ENCODE measurements at places on chromosomes 16 and 17.

DNA sequence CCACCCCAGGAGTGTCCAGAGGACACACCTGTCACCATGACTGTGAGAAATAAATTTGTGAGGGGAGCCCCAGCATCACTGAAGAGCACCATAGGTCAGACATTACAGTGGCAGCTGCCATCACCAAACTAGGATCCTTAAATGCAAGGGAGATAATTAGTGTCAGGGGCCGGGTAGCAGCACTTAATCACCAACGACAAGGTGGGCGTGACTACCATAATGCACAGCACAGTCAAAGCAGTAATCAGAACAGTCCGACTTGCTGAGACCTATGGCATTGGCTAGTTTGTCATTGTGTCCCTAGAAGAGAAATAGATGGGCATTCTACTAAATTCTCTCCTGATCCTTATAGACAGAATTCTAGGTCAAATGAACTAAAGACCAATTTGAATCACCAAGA, 856.7 kb upstream of the GOT2 start:
- no peak for DNase-seq

DNA sequence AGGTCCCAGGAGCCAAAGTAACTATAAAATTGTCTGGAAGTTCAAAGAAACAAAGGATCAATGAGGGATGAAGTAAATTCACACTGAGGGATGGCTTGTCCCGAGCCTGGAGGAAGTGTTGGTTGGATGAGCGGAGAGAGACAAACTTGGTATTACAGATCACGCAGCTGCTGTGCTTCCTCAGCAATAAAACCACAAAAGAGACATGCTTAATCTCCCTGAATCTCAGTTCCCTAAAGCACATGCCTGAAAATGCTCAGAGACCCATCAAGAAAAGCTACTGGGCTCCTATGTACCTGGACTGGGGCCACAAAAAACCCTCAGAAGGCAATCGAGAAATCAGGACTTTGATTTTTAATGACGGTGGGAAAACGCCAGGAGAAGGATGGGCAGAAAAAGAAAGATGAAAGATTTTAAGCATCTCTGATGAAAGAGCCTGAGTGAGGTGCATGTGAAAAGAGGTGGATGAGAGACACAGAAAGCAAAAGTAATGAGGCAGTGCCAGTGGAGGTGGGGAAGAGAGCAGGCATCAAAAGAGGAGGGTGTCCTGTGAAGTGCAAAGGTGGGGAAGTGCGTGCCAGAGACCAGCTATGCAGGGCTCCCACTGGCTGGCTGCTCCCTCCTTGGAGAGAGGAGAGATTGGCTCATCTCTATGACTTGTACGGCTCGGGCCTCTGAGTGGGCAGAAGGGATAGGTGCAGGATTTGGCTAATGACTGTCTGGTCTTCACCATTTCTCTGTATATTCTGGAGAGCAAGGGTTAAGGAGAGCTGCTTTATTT, 143.7 kb downstream of the ABCC12 start:
- DNase-seq = no peak

GRCh38 chr17:63406689-63407330, 39.3 kb downstream of the CYB561 start:
- peak; percentile 67 for DNase-seq

DNA sequence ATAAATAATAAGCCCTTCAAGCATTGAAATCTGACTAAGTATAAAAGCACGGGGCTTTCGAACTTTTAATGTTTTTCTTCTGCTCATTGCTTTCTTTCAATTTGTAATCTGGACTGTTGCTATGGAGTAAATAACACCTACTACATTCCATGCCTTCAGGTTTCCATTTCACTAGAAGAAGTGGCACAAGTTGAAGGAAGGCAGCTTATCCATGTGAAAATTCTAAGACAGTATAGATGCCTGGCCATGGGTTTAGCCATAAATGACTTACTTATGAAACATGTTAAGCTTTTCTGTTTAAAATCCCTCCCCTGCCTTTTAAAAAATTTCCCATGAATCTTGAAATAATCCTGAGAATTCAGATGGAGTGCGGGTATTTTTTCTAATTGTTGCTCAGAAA, 30.6 kb downstream of the KCNJ16 start:
- DNase-seq = no peak

DNA sequence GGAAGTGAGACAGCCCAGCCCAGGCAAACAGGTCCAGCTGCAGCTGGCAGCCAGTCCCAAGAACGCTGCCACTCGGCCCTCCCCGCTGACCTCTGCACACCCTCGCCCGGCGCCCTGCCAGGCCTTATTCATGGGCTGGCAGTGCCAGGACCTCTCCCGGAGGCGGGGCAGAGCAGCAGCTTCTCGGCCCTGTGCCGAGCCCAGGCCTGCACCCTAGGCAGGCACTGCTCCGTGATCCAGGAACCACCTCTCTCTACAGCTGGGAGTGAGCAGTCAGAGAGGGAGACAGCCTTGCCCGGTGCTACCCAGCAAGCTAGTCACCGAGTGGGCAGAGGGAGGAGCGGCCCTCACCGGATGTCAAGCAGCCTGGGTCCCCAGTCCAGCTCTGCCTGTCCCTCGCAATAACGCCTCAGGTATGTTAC, 79.9 kb upstream of the CBX4 start:
- DNase-seq = no peak

DNA sequence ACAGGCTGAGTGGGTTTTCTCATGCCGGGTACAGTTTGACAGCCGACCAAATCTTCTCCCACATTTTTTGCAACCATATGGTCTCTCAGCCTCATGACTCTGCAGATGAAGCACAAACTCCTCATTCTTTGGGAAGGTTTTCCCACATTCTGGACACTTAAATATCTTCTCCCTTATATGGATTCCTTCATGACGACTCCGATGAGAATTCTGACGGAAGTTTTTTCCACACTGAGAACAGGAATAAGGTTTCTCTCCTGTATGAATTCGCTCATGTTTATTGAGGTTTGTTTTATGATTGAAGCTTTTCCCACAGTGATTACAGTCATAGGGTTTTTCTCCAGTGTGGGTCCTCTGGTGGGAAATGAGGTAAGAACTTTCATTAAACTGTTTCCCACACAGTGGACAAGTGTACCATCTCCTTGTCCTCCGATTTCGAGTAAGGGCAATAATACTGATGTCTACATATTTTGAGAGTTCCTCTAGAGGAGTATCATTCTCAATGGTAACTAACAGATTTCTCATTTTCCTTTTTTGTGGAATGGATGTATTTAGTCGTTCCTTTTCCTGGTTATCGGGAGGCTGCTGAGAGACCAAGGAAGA, 10.9 kb downstream of the ZNF200 start:
- no peak for DNase-seq

DNA sequence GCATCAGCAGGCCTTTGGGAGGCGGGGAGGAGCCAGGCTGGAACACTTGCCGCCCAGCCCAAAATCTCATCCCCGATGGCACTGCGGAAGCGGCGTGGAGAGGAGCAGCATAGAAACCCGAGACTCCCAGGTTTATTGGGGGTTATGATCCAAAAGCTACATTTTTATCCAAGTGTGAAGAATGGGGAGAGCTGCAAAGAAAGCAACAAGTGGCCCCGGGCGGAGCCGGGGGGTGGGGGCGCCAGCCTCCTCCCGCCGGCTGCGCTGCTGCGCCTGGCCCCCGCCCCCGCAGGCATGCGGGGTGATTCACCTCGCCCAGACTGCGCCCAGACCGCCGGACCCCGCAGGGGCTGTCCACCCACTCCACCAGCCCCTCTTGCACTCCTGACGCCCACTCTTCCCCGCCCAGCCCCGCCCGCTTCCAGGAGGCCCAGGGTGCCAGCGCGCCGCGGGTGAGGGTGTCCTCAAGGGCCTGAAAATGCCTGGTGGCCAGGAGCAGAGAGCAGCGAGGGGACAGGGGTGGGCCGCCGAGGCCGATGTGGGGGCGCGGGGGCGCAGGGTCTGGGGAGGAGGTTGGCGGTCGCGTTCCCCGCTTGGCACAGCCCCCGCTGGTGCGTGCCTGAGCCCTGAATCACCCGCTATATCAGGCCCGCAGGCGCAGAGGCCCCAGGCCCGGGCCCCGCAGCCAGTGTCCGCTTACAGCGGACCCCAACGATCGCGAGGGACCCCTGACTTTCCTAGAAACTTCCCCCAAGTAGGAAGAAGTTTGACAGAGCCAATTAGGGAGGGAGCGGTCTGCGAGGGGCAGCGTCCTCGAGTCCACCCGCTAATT, 1.3 kb downstream of the CAVIN1 start:
- DNase-seq = no peak

- no peak for DNase-seq
These were observed 30.6 kb downstream of the CENPV start for GRCh38 chr17:16322636-16323035.

- no peak for DNase-seq
These were observed 5.4 kb upstream of the BCAR1 start for GRCh38 chr16:75256696-75257343.

- no peak for DNase-seq
These were observed 4.2 kb downstream of the HID1 start for GRCh38 chr17:74968361-74968780.

DNA sequence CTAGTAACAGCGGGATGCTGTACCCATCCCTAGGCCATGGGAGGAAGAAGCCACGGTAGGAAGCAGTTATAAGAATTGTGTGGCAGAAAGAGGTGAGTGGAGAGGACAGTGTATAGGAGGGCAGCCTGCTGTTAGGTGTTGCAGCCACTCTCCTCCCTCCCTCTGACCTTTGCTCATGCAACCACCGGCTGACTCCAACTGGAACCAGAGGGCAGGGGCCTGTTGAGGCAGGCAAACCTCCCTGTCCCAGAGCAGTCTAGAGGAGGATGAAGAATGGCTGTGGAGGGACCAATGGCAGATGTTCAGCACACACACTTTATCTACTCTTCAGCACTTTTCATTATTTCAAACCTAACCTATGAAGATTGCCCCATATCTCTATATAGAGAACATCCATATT, 2.2 kb downstream of the TXNL4B start:
- no peak for DNase-seq

GRCh38 chr17:48586355-48587258, 3.4 kb downstream of the HOXB3 start:
- peak; percentile 42 for DNase-seq

DNA sequence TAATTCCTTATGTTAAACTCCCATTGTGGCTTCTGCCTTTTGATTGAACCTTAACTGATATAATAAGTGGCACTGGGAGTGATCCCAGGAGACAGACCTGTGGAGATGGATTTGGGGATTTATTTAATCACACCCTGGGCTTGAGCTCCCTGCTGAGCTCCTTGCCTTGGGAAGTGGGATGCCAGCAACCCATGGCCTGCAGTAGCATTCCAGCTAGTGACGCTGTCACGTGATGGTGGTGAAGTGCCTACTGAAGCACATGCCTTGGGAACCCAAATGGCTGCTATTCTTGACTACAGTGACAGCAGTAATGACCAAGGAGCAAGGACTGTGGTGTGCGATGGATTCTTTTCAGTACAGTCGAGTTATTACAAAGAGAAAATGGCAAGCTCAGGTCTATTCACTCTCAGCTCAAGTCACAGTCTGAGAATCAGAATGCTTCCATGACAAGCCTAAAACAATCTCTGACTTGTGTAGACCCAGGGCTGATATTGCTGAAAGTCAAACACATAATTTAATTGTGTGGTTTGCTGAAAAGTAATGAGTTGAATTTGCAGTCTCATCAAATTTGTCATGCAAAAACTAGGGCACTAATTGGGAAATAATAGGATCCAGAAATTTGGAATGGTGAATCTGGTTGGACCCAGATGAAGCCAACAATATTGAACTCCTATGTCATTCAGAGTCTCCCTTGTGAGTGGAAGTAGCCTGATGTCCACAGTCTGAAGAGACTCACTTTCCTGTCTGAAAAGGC, 47.1 kb downstream of the BCL7C start:
- DNase-seq = no peak

DNA sequence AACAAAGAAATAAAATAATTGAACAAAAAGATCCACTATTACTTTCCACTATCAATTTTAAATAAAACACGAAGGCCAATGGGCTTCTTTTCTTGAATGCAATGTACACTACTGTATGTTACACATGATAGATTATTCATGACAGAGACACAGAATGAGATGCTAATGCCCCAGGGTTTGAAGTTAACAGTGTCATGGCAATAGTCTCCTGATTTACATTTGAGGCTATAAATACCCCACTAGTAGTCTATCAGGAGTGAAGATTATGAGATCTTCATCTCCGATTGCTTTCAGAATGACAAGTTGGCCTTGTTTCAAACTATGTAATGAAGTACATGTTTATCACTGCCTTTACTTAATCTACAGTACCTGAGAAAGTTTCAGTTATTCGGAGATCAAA, 84.4 kb downstream of the RPGRIP1L start:
- DNase-seq = no peak

GRCh38 chr17:42529061-42529460, 7.0 kb upstream of the NAGLU start:
- no peak for DNase-seq

DNA sequence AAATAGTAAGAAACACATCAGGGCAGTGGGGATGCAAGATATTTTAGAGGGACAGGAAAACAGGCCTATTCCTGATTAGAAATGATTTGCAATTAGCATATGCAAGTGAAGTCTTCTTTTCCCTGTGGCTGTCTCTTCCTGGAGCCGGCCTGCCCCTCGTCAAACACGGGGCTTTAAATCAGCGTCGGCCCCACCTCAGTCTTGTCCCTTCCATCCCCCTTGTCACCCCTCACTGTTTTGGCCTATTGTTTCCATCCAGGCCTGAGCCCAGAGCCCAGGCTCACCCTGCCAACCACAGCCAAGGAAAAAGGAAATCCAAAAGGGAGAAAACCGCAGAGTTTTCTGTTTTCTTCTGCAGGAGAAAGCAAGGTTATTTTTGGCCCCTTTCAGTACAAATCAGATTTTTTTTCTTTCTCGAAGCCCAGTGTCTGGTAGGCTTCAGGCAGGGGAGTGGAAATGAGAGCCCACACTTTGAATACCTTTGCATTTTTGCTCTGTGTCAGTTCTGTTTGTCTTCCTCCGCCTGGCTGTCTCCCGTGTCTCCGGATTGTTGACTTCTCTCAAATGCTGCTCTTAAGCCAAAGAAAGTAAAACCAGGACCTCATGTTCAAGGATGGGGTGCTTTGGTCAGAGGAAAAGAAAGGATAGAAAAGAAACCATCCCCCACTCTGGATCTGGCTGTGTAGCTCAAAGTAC, 399.9 kb upstream of the CDH11 start:
- DNase-seq = no peak

DNA sequence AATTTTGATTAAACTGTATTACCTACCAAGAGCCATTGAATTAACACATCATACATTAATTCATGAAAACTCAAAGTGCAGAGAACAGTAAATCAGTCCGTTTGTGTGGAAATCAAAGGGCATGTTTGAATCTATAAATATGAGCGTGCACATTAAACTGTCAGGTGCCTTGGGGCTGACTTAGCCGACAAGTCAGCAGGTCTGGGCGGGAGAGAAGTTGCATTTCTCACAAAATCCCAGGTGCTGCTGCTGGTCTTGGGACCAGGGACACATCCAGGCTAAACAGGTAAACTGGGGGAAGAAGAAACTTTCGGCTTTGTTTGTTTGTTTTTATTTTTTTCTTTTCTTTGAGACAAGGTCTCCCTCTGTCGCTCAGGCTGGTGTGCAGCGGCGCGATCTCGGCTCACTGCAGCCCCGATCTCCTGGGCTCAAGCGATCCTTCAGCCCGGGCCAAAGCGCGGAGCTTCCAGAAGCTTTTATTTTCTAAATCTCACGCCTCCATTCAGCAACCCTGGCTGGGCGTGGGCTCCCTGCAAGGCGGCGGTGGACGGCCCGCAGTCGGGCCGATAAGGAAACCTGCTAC, 213.9 kb downstream of the MRTFB start:
- DNase-seq = peak; percentile 40

- DNase-seq = no peak
These were observed 77.2 kb upstream of the TBX2 start for GRCh38 chr17:61322325-61323002.

- peak; percentile 19 for DNase-seq
These were observed at the start of gene MMD for GRCh38 chr17:55421179-55421934. TSS of gene MMD (minus strand) at chr17:55421835. CDS start at chr17:55421695, 140 bp downstream.

GRCh38 chr17:266219-266618, 84.8 kb upstream of the DOC2B start:
- DNase-seq = no peak

GRCh38 chr17:29042679-29043538, at the start of gene PIPOX:
TSS of gene PIPOX (plus strand) at chr17:29043141. CDS start at chr17:29043226, 85 bp downstream.
- DNase-seq = peak; percentile 39
